ENCODE measurements at places on chromosomes 1 and 21. TPM values are rescaled to one million over a fixed set of nuclear protein-coding genes. Genes with fewer than 3 reads are reported as not detected.
A peak's percentile ranks its signal among the peaks of the same experiment; 100 is the strongest.

- no peak for DNase-seq
These were observed 79.2 kb downstream of the MAN1C1 start for GRCh38 chr1:25695771-25696311.

The FCAMR gene
- not detected for total RNA-seq

DNA sequence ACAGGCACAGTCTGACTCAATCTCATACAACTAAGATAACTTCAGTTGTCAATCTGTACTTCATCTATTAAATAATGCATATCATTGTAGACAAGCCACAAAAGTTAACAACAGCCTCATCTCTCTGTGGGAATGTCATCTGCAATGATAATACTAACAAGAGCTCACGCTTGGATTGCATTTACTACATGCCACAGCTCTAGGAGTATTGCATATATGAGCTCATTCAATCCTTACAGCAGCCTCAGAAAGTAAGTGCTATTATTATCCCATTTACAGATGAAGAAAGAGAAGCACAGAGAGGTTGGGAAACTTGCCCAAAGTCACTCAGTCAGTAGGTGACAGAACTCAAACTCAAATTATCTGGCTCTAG, 105.7 kb upstream of the GUCA2B start:
- no peak for DNase-seq

GRCh38 chr1:159000625-159001024, 9.1 kb upstream of the IFI16 start:
- peak; percentile 82 for DNase-seq

The WNT3A gene
- total RNA-seq: not detected

The SHISA4 gene
- 159 TPM for total RNA-seq

- DNase-seq: no peak
These were observed 768.4 kb upstream of the ADGRL2 start for GRCh38 chr1:81032374-81032773.

- no peak for DNase-seq
These were observed 61.3 kb downstream of the SLC66A1 start for GRCh38 chr1:19373211-19374082.

GRCh38 chr1:79737193-79737592, 730.7 kb upstream of the ADGRL4 start:
- no peak for DNase-seq

The F13B gene
- not detected for total RNA-seq

The CATSPERE gene
- 0.54 TPM for total RNA-seq

- no peak for DNase-seq
These were observed 5.7 kb downstream of the TEX38 start for GRCh38 chr1:46677339-46677738.

DNA sequence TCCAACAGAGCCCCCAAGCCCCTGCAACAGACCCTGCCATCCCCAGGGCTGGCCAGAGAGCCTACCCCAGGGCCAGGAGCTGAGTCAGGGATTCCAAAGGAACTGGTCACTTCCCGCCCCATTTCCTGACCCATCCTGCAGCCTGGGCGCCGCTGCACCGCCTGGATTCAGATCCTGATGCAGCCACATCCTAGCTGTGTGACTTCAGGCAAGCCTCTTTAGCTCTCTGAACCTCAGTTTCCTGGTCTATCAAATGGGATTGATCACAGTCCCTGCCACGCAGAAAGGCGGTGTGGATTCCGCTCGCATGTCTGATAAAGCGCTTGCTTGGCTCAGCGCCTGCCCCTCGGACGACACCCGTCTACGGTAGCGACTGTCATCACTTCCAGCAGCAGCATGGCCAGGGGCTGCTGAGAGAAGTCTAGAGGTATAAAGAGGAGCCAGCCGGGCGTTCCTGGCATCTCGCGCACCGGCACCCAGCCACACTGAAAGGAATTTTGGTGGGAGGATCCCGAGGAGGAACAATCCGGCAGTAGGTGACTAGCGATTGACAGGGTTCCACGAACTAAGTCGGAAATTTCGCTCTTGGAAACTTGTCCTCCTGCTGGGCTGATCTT, 10.1 kb downstream of the EPHA2 start:
- DNase-seq: peak; percentile 85

GRCh38 chr1:203672346-203672745, 45.7 kb downstream of the ATP2B4 start:
- DNase-seq: peak; percentile 80

The EXO5 gene
- total RNA-seq: 4.7 TPM

DNA sequence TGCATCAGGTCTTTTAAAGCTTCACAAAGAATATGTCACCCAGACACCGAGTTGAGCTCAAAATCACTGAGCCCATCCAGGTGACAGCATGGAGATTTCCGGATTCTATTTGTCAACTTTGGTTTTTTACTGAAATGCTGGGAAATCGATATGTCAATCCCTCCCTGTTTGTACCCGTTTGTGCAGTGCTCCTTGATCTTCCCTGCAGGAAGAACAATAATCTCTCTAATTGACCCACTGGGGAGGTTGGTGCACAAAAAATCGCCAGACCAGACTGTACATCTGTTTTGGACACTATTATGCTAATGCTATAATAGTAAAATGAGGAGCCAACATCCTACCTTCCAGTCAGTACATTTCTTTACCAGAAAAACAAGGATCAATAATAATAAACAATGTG, 1.8 kb downstream of the BARHL2 start:
- no peak for DNase-seq

DNA sequence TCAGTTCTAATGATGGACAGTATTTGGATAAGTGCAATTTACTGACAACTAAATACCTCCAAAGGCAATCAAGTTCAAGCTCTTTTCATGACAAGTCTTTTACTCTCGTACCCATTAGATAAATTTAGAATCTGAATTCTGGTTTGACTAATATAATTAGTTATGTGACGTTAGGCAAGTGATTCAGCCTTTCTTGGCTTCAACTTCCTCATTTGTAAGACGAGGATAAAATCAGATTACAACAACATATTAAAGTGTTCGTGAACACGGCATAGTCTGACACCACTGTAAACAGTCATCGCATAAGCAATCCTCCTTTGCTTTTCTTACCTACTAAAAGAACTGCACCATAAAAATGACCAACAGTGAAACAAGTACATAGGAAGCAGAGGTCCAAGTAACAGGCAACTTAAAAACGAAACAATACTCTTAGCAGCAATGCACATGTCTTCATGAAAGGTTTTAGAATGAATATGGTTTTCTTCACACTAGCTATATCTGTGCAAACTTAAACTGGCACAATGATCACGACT, 25.7 kb downstream of the COA6 start:
- DNase-seq: no peak

The NCAM2 gene
- 5.4 TPM for total RNA-seq

The CNKSR1 gene
- 1.8 TPM for total RNA-seq

- DNase-seq: no peak
These were observed 12.6 kb downstream of the PKP1 start for GRCh38 chr1:201295861-201296260.

GRCh38 chr1:53342735-53343470, 15.0 kb upstream of the LRP8 start:
- DNase-seq: no peak

Measured in Right ventricle myocardium inferior (tissue), 1 donor.